ENCODE measurements at places on chromosomes 11 and 22. TPM values are rescaled to one million over a fixed set of nuclear protein-coding genes. Genes with fewer than 3 reads are reported as not detected.

DNA sequence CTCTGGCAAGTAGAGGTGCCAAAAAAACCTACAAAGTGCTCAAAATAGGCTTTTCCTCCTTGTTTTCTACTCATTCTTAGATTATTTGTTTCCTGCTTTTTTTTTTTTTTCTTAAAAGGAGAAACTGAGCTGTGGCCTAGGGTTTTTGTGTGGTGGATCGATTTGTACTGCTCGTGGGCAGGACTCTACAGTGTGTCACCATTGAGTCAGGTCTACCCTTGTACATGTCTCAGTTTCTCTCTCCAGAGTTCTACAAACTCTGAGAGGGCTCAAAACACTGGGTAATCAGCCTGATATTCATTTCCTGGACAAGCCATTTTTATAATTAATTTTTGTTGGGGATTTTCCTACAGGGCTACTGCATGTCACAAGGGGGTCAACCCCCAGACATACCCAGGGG, 5.2 kb upstream of the CASP4 start:
- no peak for DNase-seq

DNA sequence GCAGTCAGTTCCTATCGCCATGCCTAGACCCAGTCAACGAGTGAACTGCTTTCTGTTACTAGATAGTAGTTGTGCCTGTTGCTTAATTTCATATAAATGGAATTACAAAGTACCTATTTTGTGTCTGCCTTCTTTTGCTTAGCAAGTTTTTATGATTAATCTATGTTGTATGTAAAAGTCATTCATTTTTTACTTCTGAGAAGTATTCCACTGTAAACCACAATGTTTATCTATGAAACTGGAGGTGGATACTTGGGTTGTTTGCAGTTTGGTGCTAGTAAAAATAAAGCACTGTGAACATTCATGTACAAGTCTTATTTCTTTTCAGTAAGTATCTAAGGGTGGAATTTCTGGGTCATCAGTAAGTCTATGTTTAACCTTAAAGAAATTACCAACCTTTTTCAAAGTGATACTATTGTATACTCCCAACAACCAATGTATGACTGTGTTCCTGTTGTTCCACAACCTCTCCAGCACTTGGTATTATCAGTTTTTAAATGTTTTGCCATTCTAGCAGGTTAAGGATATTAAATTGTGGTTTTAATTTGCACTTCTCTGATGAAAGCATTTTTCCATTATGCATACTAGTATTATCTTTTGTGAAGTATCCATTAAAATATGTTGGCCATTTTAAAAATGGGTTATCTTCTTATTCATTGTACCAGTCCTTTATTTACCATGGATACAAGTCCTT, 68.2 kb downstream of the DNAJC24 start:
- DNase-seq: no peak

DNA sequence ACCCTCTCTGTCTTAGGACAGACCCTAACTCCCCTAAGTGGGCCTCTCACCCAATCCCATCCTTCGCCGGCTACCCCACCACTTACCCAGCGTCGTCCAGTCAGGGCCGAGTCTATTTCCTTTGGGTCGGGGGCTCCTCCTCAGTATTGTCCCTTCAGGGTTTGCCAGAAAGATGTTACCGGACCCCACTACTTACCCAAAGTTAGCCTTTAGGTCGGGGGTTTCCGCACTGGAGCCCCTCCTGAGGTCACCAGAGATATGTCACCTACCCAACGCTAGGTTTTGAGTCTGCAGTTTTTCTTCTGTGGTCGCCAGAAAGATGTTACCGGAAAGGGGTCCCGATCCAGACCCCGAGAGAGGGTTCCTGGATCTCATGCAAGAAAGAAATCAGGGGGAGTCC, 17.9 kb upstream of the B4GALNT4 start:
- DNase-seq: no peak

DNA sequence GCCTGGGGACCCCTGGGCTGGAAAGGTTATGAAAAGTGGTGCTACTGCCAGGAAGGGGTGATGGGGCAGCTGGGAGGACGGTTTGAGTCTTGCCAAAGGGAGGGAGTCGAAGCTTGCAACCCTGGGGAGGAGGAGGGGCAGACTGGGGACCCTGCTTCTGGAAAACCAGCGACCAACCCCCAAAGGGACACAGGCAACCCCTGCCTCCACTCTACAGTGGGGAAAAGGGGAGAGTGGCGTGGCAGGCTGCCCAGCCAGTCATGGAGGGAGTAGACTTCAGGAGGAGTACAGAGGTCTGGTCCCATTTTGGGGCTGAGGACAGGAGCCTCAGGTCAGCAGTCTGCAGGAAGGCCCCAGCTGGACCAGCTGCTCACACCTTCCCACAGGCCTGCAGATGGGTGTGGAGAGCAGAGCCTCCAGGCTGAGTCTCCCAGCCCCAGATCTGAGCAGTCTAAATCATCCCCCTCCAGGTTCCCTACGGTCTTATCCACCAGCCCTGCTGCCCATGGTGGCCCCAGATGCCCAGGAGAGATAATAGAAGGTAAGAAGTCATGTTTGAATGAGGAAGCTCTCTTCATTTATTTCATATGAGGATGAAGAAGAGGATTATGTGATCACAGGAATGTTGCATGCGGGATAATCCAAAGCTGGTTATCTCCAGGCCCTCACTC, 3.3 kb downstream of the DDT start:
- no peak for DNase-seq

DNA sequence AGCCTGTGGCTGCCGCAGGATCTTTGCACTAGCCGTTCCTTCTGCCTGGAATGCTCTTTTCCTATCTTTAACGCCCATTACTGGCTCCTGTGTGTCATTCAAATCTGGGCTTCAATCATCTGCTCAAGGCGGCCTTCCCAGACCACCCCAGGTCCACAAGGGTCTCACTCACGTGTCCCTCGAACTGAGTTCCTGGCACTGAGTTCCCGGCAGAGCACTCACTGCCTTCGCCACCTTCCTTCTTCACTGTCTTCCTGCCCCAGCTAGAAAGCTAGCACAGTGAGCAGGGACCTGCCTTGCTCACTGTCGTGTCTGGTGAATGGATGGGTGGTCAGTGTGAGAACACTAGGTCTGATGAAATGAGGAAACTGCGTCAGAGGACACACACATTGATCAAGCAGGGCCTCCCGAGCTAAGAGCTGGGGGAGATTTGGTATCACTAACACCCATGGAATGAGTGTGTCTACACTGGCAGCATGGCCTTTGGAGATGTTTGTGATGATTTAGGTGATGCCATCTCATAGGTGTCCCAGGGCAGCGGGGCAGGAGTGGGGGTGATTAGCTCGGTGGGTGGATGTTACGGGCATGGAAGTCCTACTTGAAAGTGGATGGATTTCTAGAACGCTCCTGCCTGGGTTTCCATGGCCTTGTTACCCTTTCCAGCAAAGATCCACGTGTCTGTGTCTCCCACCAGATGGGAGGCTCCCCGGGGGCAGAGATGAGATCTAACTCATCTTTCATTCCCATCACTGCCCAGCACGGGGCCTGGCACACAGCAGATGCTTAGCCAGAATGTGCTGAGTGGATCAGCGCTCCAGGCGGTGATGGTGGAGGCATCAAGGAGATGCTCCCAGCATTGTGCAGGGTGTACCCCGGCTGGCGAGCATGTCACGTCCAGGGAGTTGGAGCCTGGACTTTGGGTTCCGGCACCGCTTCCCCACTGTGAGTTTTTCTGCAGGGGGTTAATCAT, 64.5 kb downstream of the SHISAL1 start:
- no peak for DNase-seq

GRCh38 chr11:132028380-132029240, 658.2 kb downstream of the NTM start:
- peak; percentile 1 for DNase-seq

- DNase-seq: no peak
Observed at GRCh38 chr22:43533656-43534428, 122.0 kb downstream of the MPPED1 start.

- no peak for DNase-seq
Observed at GRCh38 chr11:37632748-37633147, 1034.7 kb upstream of the RAG2 start.

GRCh38 chr11:12897390-12897789, 111.7 kb upstream of the RASSF10 start:
- no peak for DNase-seq

GRCh38 chr11:99987821-99988470, 699.1 kb upstream of the ARHGAP42 start:
- no peak for DNase-seq

GRCh38 chr11:25441421-25441820, 890.5 kb upstream of the ANO3 start:
- no peak for DNase-seq

- DNase-seq: no peak
Observed at GRCh38 chr11:6360183-6360582, 30.1 kb upstream of the SMPD1 start.

DNA sequence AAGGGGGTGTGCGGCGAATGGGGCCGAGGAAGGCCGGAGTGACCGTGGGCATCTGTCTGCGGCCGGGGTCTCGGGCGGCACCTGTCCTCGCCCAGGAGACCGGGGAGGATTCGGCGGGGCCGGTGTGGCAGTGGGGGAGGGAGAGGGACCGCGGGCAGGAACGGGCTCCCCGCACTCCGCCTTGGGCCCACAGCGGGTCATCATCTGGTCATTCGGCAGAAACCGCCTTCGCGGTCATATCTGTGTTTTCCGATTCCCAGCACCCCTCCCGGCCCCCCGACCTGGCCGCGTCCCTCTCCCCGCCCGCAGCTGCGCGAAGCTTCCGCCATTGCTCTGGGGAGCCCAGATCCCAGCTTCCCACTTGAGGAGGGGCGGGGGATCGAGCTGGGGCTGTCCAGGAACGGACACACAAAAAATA, 824 bp upstream of the CBX6 start:
- no peak for DNase-seq

- DNase-seq: no peak
Observed at GRCh38 chr11:102368472-102368871, 21.5 kb downstream of the BIRC2 start.

GRCh38 chr11:5929571-5930368, 12.3 kb upstream of the OR56A3 start:
- no peak for DNase-seq

DNA sequence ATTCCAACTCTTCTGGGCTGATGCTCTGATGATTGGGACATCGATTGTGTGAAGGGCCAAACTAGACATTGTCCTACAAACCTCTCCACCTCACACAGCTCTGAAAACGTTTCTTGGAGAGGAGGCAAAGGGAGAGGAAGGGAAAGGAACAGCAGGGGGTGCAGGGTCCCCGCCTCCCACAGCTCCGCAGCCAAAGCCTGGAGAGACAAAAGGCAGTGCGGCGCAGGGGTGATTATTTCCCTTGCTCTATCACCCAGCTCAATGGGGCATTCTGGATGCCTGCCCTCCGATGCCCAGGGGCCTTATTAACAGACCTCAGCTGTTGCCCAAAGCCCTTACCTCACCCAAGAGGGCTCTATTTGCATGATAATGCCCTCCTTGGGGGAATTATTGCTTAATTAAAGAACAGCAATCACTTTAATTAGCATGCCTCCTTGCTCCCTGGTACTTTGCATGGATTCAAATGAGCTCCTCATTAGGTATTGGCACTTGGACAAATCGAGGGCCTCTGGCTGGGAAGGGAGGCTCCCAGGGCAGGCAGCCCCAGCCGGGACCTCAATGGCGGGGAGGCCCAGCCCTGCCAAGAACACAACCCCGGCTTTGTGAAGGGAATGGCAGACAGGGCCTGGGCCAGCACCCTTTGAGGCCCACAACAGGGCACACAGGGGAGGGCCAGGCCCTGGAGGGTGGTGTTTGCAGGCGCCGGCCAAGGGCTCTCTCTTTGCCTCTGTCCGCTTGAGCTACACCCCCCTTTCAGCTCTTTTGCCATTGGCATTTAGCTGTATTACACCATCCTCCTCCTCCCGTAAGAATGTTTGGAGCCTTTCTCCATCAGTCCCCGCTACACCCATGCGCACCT, 19.8 kb upstream of the CDON start:
- no peak for DNase-seq

DNA sequence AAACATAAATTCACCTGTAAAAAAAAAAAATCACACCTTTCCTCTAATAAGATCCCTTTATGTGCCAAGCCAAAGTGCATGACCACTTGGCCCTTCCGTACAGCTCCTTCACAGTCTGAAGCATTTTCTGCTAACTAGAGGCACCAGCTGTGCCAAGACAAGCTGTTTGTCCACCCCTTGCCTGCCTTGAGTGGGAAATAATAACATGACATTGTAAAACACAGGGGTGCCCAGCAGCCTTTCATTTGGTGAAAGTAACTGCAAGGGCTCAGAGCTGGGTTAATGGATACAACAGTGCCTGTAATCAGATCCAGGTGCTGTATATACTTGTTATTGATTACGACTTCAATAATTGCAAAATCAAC, 59.2 kb downstream of the DDIAS start:
- DNase-seq: no peak

DNA sequence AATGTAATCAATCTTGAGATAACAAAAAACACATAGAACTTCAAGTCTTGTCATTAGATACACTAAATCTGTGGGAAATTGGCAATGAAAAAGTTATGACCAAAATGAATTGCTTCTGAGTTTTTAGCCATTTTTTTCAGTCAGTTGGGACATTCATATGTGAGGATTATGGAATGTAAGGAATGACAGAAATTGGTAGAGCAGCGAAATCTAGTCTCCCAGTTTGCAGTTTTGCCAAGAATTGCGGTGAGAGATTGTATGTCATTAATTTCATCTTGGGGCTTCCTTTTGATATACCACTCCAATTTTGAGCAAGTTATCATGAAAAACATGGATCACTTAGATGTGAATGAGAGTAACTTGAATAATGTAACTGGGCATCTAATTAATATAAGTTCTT, 49.9 kb downstream of the SIK2 start:
- no peak for DNase-seq

DNA sequence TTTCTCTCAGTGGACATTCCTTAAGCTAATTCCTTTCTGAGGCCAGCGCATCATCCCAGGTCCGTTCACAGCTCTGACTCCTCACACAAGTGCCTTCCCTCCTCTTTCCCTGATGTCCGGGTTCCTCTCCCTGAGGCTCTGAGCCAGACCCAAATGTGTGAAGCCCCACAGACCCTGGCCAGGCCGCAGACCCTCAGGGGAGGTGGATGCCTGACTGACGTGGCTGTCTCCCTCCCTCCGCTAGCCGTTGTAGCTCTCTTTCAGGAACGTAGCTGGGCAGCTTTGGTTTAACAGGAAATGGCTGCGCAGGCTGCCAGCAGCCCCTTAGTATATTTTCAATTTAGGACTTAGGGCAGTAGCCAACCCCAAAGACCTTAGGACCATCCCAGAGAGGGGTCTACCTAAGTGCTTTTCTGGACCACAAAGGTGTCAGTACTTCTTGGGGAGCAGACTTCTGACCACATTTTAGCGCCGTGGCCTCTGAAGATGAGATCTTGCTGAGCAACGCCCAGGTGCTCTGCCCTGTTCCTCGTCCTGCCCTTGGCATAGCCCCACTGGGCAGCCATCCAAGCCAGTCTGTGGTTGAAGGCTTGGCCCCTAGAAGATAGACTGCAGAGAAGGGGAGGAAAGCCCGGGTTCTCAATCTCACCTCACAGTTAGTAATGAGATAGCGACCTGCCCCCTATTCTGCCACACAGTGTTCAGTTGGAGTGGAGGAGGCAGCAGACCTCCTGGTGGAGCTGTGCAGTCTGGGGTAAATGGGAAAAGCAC, 27.0 kb downstream of the MYBPC3 start:
- no peak for DNase-seq

The KRTAP5-11 gene
- total RNA-seq: not detected

The SCGB1A1 gene
- not detected for total RNA-seq

The TTC28 gene
- 5.2 TPM for total RNA-seq

The TRPM5 gene
- total RNA-seq: not detected

The SOX10 gene
- not detected for total RNA-seq

The CREB3L1 gene
- not detected for total RNA-seq

The GAL3ST1 gene
- 8.2 TPM for total RNA-seq

The GGTLC3 gene
- total RNA-seq: not detected

The GAL gene
- 1.2 TPM for total RNA-seq

Measured in Calu3 (cell line).